ENCODE measurements at places on chromosomes 11 and 22.

GRCh38 chr11:68012044-68012842, 2.1 kb downstream of the ALDH3B1 start:
- DNase-seq = peak; percentile 28

DNA sequence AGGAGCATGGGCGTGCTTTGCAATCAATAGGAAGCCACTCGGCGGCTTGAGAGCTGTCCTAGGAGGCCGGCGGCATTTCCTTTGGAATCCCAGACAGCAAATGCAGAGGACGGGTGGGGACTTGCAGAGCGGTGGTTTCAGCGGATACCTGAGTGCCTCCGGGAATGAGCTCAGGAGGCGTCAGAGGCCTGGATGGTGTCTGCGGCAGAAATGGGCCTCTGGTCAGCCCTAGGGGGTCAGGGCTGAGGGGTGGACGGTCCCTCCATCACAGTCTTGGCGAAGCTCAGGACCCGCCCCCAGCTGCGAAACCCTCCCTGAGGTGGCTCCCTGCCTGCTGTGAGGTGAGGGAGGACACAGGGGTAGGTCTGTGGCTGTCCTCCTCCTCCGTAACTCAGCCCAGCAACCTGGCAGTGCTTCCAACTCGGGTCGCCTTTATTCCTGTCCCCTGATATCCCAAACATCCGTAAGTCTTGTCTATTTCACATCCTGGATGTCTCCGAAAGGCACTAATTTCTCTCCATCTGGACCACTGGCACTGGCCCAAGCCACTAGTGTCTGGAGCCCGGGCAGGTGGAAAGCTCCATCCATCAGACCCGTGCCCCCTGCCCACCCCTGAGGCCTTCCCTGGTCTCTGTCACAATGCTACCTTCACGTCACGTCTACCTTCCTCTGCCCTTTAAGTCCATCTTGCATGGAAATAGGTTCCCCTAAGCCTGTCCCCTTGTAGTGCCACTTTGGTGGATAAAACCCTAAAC, 686.6 kb downstream of the BRD1 start:
- DNase-seq = no peak

- no peak for DNase-seq
Measured at GRCh38 chr11:63920939-63921417, 4.0 kb upstream of the RCOR2 start.

- DNase-seq = no peak
Measured at GRCh38 chr11:96464700-96465307, 75.0 kb downstream of the JRKL start.

GRCh38 chr11:72204886-72205285, 11.7 kb upstream of the FOLR2 start:
- DNase-seq = no peak

DNA sequence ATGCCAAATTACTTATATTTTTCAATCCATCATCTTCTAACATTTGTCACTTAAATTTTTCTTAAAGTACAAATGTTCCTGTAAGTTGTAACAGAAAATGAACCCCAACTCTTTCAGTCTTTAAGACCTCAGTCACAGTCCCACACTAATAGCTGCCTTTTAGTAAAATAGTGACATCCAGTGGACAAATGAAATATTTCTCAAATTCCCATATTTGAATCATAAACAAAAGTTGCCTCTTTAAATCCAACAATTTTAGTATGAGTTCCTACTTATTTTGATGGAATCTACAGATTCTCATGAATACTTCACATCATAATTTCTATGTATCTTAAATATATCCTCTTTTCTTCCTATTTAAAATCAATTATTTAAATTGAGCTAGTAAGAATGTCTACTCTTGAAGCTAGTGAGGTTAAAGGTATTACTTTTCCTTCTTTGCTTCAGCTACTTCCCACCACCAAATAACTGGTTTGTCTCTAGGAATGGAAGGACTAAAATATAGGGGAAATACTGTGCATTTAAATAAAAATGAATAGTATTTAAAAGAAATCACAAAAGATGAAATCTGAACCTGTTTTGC, 9.2 kb downstream of the LIN7C start:
- no peak for DNase-seq

DNA sequence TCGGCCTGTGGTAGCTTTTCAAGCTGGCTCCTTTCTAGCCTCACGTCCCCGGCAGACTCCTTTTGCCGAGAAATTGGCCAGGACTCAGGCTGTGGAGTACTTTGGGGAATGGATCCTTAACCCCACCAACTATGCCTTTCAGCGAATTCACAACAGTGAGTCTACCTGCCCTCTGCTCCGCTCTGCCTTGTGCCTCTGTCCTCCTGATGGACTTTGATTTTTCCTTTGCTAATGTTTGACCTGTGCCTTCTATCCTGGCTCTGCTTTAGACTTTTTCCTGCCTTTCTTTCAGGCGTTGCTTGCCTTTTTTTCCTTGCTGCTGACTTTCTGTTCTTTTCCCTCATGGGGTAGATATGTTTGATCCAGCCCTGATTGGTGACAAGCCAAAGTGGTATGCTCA, 12.5 kb downstream of the MADD start:
- DNase-seq = no peak

DNA sequence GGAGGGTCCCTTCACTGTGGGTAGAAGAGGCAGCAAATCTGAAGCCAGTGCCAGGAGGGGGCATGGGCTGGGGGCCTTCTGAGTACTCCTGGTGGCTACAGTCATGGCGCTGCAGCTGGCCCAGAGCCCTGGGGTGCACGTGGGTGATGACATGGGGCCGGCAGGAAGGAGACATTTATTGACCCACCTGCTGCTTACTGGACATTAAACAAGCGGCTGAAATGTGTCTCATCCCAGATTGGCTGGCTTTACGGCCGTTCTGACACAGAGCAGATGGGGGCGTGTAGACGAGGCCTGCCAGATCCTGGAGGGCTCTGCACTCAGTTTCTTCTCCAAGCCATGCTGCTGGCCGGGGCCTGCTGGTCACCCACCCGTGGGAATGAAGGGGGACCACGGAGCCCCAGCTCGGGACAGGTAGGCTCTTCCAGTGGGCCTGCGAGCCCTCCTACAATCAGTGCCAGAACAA, 906.9 kb downstream of the BRD1 start:
- no peak for DNase-seq

- no peak for DNase-seq
Measured at GRCh38 chr11:19660076-19660475, 52.6 kb upstream of the NAV2 start.

GRCh38 chr11:59666969-59667368, 1.9 kb downstream of the PATL1 start:
- no peak for DNase-seq

DNA sequence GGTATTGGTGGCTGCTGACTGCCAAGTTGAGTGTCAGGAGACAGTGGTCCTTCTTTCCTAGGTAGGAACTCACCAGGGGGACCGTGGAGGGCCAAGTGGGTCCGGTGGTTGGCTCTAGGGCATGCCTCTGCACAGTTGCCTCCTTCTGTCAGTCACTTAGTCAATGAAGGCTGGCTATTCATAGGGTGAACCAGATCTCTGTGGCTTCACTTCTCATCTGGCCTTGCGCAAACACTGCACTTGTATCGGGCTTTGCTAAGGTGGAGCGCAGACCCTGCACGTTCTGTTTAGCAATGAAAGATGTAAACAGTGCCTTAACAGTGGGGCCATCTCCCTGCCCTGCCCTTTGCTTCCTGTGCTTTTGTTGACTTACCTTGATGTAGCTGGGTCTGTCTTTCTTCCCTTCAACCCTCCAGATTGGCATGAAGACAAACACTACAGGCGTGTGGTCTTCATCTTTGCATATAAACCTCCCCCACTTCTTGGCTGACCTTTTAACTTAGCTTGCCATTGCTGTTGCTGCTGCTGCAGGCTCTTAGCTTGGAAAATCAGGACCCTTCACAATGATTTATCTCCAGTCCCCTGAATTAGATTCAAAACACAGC, 6.7 kb upstream of the SORL1-AS1 start:
- no peak for DNase-seq

GRCh38 chr11:108865406-108865805, 200.5 kb downstream of the DDX10 start:
- DNase-seq = no peak

DNA sequence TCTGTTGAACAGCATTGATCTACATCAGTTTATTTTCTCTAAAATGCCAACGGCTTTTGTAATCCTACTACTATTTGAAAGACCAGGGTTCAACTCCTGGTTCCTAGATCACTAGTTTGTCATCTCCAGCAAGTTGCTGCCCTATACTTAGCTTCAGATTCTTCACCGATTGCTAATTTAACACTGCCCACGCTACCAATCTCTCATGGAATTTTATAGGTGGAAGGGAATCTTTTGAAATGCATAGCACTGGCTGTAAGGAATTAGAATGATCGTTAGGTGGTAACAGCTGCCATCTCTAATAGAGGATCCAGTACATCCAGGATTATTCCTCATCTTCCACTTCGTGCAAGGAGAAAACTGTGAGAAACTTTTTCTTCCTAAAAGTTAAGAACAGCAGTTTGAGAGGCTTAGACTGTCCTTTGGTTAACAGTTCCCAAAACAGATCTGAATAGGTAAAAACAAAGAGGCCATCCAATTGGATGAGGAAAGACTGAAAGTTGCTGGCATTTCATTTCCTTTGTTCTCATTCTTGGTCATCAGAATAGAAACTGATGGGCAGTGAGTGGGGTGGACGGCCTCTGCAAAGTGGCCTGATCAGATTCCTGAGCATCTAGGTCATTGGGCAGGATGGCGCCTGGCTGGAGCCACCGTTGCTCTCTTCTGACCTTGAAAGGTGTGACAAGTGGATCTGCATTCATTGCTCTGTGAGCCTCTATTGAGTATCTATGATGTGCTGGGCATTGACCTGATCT, 236.3 kb upstream of the SORL1-AS1 start:
- DNase-seq = no peak

DNA sequence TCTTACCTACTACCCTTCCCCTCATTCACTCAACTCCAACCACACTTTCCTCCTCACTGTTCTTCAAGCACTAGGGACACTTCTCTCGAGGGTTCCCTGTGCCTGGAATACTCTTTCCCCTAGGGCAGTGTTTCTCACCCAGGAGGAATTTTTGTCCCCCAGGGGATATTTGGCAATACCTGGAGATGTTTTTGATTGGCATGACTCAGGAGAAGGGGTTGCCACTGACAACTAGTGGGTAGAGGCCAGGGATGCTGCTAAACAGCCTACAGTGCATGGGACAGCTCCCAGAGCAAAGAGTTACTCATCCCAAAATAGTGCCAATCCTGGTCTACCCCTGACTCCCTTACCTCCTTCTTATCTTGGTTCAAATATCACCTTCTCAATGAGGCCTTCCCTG, 40.0 kb downstream of the BTG4 start:
- DNase-seq = no peak

DNA sequence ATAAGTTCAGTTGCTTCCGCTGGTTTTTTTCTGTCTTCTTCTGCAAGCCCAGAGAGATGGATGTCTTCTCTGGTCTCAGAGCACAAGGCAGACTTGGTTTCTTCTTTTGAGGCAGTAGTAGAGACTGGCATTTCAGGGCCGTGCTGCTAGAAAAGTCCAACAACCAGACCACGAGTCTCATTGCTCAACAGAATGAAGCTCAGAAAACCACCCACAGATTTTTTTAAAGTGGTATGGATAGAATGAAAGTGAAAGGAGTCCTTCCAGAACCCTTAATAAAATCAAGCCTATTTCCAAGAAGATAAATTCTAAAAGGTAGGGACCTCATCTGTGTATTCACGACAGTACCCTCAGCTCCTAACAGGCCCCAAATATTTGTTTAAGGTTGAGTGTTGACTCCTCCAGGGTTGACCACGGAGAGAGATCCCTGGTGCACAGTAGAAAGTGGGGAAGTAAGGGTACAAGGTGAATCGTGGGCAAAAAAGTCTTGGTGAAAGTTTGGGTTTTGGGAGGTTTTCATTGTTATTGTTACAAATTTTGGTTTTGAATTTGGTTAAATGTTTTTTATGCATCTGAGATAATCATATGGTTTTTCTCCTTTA, 43.6 kb upstream of the DDX6 start:
- no peak for DNase-seq

DNA sequence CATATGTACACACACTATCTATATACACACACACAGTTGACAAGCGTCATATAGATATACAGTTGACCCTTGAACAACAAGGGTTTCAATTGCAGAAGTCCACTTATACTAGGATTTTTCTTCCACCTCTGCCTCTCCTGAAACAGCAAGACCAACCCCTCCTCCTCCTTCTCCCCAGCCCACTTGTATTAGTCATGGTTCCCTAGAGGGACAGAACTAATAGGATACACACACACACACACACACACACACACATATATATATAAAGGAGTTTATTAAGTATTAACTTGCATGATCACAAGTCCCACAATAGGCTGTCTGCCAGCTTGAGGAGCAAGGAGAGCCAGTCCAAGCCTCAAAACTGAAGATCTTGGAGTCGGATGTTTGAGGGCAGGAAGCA, 92.9 kb downstream of the DHCR7 start:
- no peak for DNase-seq

DNA sequence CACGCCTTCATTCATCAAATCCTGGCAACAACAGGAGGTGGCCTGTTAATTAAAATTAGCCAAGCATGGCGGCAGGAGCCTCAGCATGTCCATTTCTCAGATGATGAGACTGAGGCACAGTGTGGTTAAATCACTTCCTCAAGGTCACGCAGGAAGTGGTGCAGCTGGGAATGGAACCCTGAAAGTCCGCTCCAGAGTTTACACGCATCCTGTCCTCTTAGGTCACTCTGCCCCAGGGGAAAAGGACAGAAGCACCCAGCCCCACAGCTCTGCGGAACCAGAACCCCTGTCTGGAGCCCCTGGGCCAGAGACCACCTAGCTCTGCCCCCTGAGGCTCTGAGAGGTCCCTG, 19.6 kb downstream of the RPL3 start:
- DNase-seq = no peak

- no peak for DNase-seq
Measured at GRCh38 chr11:8573777-8574176, 20.3 kb downstream of the STK33 start.

DNA sequence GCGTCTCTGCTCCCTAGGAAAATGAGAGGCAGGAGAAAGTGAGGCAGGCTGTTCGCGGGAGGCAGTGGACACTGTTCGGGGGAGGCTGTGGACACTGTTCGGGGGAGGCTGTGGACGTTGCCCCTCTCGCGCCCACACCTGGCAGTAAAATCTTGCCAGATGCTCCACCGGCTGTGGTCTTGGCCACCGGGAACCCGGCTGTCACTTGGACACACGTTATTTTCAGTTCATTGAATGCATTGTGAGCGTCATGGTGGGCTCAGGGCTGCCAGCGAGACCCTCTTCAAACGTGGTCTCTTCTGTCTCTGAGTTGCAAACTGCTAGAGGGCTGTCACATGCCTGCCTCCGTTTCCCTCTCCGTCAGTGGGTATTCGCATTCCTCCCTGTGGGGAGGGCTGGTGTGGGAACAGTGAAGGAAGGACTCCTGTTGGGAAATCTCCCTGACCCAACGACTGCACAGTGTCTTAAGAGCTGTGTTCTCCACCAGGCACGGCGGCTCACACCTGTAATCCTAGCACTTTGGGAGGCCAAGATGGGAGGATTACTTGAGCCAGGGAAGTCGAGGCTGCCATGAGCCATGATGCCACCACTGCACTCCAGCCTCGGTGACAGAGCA, 1.4 kb downstream of the PRR5 start:
- DNase-seq = peak; percentile 36
